ENCODE measurements at places on chromosomes 3 and 15.

DNA sequence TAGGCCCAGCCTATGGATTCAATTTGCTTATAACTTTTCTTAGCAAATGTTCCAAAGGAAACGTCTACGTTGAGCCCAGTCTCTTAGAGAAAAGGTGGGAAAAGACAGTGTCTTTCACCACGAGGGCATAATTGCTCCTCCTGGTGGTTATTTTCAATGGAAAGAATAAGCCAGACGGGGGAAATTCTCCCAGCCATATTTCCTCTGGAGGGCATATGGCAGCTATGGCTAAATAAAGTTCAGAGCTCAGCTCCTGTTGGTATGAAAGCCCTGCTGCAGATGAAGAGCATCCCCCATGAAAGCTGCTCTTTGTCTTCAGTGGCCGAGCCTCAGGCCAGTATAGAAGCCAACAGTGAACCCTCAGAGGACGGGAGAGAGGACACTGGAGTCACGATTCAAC is 297.9 kb downstream of the RYR3 start:
- DNase-seq: no peak

DNA sequence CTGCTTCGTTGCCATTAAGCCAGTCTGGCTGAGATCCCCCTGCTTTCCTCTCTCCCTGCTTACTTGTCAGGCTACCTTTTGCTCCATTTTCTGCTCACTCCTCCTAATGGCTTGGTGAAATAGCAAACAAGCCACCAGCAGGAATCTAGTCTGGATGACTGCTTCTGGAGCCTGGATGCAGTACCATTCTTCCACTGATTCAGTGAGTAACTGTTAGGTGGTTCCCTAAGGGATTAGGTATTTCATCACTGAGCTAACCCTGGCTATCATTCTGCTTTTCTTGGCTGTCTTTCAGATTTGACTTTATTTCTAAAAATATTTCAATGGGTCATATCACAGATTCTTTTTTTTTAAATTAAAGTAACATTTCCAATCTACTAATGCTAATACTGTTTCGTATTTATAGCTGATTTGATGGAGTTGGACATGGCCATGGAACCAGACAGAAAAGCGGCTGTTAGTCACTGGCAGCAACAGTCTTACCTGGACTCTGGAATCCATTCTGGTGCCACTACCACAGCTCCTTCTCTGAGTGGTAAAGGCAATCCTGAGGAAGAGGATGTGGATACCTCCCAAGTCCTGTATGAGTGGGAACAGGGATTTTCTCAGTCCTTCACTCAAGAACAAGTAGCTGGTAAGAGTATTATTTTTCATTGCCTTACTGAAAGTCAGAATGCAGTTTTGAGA is 25.0 kb downstream of the CTNNB1 start:
- DNase-seq: no peak

DNA sequence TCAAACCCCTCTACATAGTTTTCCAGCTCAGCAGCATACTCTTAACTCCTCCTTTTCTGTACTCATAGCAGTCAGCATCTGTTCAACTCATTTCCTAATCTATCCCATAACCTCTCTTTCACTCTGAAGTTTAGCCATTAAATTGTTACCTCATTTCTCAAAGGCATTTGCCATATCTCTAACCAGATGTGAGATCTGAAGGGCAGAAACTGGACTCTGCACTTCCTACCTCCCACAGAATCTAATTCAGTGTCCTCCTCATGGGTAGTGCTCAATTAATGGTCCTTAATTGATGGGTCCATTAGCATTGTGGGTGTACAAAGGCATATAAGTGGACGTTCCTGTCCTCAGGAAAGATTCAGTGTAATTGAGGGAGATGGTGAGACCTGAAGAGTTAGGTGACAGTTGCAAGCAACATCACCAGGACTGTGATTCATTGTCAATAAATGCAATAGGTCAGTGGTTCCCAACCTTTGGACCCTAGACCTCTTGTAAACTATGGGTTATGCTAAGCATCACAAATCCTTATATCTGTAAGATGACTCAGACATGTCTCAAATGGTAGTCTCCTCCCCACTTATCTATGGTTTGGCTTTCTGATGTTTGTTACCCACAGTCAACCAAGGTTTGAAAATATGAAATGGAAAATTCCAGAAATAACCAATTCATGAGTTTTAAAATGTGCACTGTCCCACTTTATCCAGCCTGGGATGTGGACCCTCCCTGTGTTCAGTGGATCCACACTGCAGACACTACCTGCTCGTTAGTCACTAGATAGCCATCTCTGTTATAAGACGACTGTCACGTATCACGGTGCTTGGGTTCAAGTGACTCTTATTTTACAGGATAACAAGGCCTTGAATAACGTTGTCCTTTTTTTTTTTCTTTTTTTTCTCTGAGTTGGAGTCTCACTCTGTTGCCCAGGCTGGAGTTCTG is 25.0 kb upstream of the UACA start:
- DNase-seq: no peak

DNA sequence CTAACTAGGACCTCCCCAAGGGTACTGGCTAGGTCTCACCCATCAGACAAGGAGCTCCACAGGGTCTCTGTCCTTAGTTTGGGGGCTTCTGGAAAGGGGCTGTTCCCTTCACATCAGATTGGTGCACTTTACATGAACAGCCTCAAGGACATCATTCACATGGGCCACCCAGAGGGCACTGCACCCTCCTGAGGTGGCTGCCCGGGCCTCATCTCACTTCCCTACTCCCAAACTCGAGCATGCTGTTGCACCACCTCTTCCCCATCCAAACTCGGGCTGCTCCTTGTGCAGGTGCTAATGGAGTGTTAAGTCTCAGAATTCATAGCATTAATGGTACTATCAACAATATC is 48.1 kb downstream of the RAB11A start:
- no peak for DNase-seq

DNA sequence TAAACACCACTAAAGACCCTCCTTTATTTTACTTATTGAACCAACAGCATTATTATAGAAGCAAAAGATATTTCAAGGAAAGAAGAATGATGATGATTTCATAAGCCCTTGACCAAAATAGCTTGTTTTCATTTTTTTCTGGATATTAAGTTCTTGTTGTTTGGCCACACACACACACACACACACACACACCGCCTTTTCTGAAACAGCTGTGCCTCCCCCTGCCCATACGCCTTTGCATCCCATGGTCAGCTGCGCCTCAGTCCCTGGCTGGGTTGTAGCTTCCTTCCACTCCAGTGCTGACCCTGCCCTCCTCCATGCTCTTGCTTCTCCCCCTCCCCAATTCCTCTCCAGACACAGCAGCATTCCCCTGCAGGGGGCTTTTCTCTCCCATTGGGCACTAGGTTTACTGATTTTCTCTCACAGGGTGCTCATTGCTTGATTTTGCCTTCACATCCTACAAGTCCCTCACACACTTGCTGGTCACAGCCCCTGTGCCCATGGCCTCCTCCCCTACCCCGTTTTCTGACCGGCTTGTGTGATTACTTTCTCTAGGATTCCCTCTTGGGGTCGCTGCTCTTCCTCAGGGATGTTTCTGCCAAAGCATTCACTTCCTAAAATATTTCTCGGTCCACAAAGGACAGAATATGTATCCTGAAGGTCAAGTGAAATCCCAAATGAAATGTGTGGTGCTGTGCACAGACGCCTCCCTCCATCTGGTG is 18.4 kb downstream of the MESP1 start:
- no peak for DNase-seq

Measured in activated CD8-positive, alpha-beta memory T cell treated with anti-CD3 and anti-CD28 coated beads for 1 hour (primary cell).